ENCODE measurements at places on chromosomes 16 and 17. TPM values are rescaled to one million over a fixed set of nuclear protein-coding genes. Genes with fewer than 3 reads are reported as not detected.

Gene SMIM22
- total RNA-seq = not detected

Gene RAB11FIP4
- 1.2 TPM for total RNA-seq

Gene HSPB9
- total RNA-seq = not detected

Gene TBC1D3K
- 0.06 TPM for total RNA-seq

Gene MT4
- total RNA-seq = not detected

Gene CRHR1
- total RNA-seq = not detected

Gene RRAD
- total RNA-seq = 9.3 TPM

Gene SLC12A3
- total RNA-seq = not detected

Gene ASGR1
- 2.6 TPM for total RNA-seq

- no peak for DNase-seq
Observed at GRCh38 chr16:84040823-84041820, 1.5 kb downstream of the SLC38A8 start.

- peak; percentile 90 for DNase-seq
Observed at GRCh38 chr17:6752068-6752909, 3.6 kb upstream of the XAF1 start.

GRCh38 chr17:58492238-58493121 lies 4.3 kb upstream of the HSF5 start:
- no peak for DNase-seq

- no peak for DNase-seq
Observed at GRCh38 chr16:22198547-22199293, 7.4 kb upstream of the EEF2K start.

DNA sequence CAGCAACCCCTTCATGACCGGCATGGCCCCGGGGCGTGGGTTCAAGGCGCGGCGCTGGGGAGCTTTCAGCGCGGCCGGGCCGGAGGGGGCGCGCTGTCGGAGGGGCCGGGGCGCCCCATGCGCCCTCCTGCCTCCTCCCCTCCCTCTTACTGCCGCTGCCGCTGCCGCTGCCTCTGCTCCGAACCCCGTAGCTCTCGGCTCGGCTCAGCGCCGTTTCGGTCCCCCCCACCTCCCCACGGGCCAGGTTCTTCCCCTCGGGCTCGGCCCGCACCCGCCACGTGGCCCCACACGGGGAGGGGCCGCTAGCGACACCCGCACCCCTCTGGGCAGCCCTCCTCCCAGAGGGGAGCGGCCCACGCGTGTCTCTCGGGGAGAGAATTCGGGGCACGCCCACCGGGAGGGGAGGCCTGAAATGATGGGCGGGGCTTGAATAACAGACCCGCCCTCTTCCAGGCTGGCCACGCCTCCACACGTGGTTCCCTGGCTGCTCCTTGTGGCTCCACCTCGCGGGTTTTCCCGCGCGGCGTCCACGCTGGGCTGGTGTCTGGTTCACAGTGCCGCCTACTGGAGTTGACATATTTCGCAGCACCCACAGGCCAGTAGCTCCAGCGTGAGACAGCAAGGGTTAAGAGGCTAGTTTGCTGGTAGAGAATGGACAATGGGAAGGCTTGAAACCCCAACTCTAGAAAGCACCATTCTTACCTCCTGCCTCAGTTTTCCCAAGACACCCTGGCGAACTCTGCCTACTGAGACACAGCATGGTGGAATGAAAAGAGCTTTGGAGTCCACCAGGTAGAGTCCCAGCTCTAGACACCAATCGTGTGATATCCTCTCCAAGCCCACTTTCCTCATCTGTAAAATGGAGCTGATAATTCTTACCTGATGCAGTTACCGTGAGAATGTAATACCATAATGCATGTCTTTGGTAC lies at the start of gene KCNH4:
TSS of gene KCNH4 (minus strand) at position 221 of the 929 bp plus-strand sequence. CDS start at position 24, 197 bp downstream.
- no peak for DNase-seq

DNA sequence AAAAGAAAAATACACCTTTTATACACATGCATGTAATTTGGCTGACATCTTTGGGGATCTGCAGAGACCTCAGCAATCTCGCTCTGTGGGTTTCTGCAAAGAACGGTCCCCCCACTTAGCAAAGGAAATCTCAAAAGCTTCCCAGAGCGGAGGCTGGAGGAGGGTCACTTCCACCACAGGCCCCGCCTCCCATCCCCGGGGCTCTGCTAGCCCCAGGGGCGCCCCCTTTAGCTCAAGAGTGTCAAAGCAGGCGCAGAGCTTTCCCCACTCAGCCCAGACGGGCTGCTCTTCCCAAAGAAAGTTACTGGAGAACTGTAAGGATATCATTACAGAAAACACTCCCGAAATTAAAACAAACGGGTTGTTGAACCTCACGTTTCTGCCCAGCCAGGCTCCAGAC lies 11.4 kb downstream of the SLC13A5 start:
- DNase-seq = no peak

DNA sequence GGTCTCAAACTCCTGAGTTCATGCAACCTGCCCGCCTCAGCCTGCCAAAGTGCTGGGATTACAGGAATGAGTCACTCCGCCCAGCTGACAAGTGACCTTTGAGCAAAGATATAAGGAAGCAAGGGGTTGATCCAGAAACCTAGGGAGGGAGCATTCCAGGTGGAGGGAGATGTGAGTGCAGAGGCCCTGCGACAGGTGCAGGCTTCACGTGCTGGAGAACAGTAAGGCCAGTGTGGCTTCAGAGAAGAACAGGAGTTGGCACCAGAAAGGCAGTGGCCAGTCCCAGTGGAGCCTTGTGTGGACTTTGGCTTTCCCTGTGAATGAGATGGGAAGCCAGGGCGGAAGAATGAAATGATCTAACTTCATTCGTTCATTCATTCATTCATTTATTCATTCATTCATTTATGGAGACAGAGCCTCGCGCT lies 73.6 kb upstream of the HAS3 start:
- no peak for DNase-seq

DNA sequence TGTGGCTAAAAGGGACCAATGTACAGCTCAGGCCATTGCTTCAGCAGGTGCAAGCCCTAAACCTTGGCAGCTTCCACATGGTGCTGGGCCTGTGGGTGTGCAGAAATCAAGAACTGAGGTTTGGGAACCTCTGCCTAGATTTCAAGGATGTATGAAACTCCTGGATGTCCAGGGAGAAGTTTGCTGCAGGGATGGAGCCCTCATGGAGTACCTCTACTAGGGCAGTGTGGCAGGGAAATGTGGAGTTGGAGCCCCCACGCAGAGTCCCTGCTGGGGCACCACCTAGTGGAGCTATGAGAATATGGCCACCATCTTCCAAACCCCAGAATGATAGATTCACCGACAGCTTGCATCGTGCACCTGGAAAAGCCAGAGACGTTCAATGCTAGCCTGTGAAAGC lies 13.0 kb downstream of the EFCAB5 start:
- no peak for DNase-seq

- no peak for DNase-seq
Observed at GRCh38 chr17:47363171-47363570, 39.4 kb downstream of the EFCAB13 start.

DNA sequence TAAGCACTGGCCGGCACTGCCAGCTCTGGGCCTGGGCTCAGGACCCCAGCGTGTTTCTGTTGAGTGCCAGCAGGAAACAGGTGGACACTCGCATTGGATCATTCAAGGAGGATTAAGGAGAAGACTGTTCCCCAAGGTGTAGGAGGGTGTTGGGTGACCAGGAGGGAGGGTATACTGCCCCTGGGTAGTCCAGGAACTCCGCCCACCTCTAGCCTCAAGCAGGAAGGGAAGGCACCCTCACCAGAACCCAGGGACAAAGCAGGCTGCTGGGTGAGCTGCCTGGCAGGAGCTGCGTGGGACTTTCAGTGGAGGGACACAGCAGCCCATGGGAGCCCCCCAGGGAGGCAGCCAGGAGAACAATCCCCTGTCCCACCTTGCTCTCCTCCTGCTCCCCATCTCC lies 7.7 kb upstream of the RAB37 start:
- no peak for DNase-seq

DNA sequence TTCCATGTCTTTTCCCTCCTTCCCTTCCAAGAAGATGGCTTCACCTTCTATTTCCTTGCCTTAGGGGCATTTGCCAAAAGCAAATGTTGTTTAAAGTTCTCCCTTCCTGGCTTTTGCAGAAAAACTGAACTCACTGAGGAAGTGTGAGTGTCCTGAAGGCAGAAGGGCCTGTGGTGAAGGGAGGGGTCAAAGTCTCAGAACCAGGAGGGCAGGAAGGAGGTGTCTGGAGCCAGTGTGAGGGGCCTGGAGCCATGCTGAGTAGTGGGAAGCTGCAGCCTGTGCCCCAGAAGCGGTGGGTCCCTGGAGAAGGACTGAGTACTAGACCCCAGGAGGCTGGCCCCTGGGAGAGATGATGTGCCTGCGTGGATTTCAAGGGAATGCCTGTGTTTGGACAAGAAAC lies 23.8 kb upstream of the SUPT4H1 start:
- DNase-seq = no peak

- DNase-seq = no peak
Observed at GRCh38 chr17:50331085-50331791, 14.7 kb upstream of the XYLT2 start.

- peak; percentile 88 for DNase-seq
Observed at GRCh38 chr17:2179615-2180295, 123.8 kb downstream of the SMG6 start.

DNA sequence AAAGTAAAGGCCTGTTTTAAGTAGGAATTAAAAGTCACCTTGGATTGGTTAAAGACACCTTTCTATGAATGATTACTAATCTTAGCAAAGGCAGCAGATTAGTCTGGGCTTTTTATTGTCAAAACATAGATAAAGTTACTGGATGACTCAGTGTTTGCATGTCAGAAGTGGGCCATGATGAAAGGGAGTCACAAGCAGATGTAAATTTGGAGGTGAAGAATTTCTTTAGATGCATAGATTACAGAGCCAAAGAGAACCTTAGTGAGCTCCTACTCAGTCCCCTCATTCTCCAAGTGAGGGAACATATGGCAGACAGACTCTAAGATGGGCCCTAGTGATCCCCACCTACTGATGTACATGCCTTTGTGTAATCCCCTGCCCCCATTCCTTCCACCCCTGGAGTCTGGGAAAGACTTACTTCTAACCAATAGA lies 124.5 kb downstream of the HS3ST3A1 start:
- no peak for DNase-seq
